Keratinocyte (primary cell): ENCODE measurements at places on chromosomes 16 and 17.

DNA sequence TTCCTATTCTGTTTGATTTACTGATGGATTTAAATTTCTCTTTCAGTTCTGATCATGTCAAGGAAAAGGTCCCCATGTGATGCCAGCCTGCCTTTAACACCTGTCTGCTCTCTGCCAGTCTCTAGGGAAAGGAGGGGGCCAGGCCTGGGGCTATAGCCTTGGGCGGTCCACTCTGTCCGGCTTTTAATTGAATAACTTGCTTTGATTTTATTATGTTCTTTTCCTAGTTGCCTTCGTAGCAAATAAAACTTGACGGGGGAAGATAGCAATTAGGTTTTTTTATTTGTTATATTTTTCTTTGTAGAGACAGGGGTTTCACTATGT, 47.6 kb downstream of the ABAT start:
- DNase-seq, result no peak

DNA sequence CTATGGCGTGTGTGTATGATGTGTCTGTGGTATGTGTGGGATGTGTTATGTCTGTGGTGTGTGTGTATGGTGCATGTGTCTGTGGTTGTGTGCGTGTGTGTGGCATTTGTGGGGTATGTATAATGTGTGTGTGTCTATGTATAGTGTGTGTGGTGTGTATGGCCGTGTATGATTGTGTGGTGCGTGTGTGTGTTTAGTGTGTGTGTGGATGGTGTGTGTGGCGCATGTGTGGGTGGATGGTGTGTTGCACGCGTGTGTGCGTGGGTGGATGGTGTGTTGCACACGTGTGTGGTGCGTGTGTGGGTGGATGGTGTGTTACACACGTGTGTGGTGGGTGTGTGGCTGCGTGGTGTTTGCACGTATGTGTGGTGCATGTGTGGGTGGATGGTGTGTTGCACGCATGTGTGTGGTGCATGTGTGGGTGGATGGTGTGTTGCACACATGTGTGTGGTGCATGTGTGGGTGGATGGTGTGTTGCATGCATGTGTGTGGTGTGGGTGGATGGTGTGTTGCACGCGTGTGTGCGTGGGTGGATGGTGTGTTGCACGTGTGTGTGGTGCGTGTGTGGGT, 5.6 kb upstream of the SLC38A10 start:
- no peak for DNase-seq

- DNase-seq, result no peak
Measured at GRCh38 chr16:56641166-56641565, 2.7 kb downstream of the MT1A start.

DNA sequence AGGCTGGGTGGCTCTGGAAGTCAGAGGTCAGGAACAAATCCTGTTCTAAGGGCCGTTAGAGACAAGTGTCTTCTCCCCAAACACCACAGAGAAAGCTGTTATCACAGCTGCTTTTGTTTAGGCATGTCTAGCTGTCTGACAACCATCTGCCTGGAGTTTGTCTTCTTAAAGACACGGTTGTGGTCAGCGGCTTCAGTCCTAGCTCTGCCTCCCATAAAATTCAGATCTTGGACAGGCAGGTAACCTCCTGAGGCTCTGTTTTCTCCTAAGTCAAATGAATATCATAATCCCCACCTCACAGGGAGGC, 2.3 kb upstream of the ITGA3 start:
- DNase-seq, result no peak

GRCh38 chr16:28985211-28986041, 574 bp downstream of the LAT start:
- DNase-seq, result no peak

DNA sequence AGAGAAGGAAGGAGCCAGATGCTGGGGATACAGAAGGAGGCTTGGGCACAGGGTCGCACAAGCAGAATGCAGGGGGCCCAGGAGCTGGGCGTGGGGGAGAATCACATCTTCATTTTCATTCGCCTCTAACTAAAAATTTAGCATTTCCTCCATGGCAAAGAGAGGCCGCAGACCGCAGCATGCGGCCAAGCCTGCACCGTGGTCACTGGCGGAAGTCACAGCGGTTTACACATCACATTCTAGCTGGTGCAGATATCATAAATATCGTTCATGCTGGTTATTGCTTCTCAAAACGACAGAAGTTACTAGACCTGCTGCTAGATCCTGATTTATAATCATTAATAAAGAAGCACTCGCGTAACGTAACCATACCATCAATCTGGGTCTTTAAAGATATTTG, 162.0 kb downstream of the NTN1 start:
- no peak for DNase-seq

GRCh38 chr16:88705076-88705684, 1.0 kb downstream of the RNF166 start:
- no peak for DNase-seq

GRCh38 chr16:16050106-16050505, 100.7 kb downstream of the ABCC1 start:
- no peak for DNase-seq
